ENCODE measurements at places on chromosomes 3 and 15.

- DNase-seq: peak; percentile 89
Measured at GRCh38 chr15:25790000-25790660, 73.0 kb downstream of the ATP10A start.

DNA sequence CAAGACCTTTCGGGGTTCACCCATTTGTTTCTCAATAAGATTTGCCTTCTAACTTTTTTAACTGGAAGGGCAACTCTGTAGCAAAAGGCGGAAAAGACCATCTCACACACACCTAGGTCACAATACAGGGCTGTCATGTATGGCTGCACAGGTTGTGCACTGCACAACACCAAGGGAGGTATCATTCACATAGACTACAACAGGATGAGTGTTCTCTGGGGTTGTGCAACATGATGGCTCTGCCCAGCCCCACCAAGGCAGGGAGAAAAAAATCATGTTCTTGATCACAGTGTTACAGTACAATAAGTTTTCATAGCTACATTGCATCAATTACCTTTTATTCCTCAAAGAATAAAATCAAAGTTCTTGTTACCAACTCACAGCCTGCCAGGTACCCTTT is 52.8 kb downstream of the ANXA2 start:
- DNase-seq: no peak

- peak; percentile 67 for DNase-seq
Measured at GRCh38 chr15:60362321-60363086, 35.3 kb downstream of the ANXA2 start.

GRCh38 chr3:182911782-182912111 is 68.6 kb downstream of the DCUN1D1 start:
- DNase-seq: no peak

GRCh38 chr15:58355382-58355971 is 76.3 kb upstream of the LIPC start:
- no peak for DNase-seq

DNA sequence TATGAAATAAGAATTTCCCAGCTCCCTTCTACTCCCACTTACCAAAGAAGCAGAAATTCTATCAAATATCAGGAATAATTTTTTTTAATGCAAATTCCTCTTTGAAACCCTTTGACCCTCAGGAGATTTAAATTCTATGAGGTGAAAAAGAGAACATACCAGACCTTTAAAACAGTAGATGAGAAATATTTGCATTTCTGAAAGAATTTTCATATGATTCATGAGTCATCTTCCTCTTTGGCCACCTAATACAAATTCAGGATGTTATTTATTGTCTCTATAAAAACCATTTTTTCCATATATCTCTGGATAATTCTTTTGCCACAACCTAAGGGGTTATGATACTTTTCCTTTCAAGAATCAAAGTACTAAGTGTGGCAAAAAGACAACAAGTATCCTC is 67.3 kb upstream of the ST3GAL6 start:
- no peak for DNase-seq

DNA sequence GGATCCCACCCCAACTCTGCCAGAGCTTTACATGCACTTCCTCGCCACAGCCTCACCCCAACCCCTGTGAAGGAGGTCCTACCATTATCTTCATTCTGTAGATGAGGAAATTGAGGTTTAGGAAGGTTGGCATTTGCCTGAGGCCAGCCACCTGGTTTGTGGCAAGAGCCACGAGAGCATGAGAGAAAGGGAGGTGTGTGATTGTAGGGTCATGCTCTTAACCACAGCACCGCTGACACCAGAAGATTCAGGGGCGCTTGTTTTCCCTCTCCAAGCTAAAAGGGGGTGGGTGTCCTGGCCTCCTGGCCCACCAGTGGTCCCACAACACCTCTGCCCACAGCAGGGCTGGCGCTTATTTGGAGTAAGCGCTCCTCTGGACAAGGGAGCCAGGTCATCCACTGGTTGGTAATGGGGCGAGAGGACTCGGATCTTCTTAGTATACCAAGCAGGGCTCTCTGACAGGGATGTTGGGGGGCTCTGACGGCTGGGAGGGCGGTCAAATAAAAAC is 691 bp downstream of the RHCG start:
- DNase-seq: no peak

DNA sequence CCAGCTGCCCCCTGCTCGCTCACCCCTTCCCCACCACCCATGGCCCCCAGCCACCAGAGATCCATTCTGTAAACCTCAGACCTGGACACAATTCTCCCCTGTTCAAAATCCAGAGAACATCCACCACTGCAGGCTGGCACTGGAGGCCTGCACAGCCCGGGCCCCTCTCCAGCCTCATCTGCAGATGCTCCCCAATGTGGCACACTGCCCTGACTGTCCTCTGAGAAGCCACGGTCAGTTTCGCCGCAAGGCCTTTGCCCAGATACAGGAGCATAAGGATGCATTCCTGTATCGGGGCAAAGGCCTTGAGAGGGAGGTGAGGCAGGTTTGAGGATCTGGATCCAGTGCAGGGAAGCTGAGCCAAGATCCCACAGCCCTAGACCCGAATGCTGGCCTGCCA is 175.4 kb upstream of the LINGO1 start:
- no peak for DNase-seq

DNA sequence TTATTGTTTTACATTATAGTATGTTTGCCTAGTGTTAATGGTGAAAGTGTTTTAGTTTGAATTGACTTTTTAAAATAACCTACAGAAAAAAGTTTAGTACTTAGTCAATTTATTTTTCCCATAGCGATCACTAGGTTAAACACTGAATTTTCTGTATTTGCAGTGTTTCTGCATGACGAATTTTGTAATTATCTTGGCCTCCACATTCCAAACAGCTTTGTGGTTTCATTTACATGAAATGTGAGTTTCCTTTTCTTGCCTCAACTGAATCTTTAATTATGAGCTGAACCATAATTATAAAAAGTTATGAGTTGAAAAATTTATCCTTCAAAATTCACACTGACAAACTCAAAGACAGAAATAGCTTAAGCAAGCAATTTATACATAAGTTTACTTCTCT is 235.5 kb downstream of the CTNNB1 start:
- DNase-seq: no peak

- DNase-seq: no peak
Measured at GRCh38 chr15:59550530-59550929, 61.1 kb upstream of the GCNT3 start.

- DNase-seq: no peak
Measured at GRCh38 chr15:70382009-70382749, 284.5 kb upstream of the TLE3 start.

- DNase-seq: peak; percentile 36
Measured at GRCh38 chr3:139935016-139935865, at the start of gene CLSTN2. Gene CLSTN2, plus strand, starts transcription at chr3:139935185.

DNA sequence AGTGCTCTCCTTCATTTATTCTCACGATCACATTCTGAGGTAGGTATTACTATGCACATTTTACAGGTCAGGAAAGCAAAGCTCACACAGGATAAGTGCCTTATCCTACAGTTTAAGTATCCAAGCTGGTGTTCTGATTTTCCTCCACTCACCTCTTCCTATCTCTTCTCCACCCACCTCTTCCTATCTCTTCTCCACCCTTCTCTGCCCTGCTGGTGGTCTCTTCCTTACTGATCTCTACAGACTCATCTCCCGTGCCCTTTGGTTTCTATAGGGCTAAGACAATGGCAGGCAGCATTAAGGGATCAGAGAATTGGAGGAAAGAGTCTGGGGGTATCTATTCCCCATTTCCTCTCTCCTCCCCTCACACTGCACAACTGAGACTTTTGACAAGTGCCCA is 319.1 kb downstream of the FHIT start:
- DNase-seq: no peak

DNA sequence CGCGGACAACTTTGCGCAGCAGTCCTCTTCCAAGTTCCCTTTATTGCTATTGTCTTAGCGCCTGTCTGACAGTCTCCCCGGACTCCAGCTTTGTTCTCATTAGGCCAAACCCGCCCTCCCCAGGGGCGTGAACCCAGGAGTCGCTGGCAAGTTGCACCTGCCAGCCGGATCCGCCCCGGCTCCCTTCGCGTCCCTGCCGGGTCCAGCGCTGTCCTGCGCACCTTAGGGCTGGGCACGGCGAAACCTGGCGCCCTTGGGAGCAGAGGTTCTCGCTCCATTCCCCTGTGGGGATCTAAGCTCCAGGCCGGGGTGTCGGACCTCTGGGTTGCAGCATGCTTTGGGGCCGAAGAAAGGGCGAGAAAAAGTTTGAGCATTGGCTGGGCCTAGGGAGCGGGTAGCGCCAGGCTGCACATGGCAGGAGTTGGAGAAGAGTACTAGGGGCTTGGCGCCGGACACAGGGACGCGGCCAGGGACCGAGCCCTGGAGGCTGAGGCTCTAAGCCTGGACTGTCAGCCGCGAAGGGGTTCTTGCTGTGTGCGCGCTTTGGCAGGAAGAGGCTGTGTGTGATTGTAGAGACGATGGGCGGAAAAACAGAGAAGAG is 335.1 kb upstream of the THRB start:
- no peak for DNase-seq

DNA sequence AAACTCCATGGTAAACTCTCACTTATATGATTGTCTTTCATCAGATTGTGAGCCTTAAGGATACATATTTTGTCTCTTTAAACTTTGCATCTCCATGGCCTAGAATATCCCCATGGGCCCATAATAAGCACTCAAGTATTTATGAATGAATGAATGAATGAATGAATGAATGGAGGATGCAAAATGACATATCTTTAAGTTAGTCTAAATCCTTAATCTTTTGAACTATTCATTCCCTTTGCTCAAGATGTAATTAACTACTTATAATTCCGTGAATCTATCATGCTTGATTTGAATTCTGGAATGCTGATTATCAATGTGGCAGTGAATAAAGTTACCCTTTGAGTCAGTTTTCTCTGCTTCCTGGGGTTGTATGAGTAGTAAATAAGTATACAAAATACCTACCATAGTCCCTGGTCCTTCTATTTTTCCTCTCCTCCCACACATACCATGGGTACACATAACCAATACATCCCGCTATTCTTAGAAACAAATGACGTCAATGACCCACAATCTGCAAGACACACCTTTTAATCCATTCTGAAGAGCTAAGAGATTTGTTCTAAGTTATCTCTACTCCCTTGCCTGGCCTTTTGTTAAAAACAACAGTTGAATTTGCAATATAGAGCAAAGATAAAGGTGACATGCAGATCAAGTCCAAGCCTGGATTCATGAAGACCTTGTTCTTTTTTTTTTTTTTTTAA is 94.5 kb downstream of the FBN1 start:
- no peak for DNase-seq

GRCh38 chr15:72135719-72136118 is 17.5 kb downstream of the SENP8 start:
- DNase-seq: no peak

DNA sequence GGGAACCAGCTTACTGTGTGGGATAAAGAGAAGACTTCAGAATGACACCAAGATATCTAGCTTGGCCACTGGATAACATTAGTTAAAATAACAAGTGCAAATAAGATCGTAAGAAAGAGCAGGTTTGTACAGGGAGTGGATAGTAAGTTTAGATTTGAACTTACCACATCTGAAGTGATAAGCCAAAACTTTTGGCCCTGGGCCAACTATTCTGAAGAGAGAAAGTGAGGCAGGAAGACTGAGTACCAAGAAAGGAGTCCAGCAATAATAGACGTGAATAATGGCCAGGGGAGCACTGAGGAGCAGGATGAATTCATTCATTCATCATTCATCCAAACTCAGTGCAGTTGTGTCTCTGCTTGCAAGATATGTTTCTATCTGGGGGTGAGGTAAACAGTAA is 122.9 kb downstream of the PDE8A start:
- DNase-seq: no peak

DNA sequence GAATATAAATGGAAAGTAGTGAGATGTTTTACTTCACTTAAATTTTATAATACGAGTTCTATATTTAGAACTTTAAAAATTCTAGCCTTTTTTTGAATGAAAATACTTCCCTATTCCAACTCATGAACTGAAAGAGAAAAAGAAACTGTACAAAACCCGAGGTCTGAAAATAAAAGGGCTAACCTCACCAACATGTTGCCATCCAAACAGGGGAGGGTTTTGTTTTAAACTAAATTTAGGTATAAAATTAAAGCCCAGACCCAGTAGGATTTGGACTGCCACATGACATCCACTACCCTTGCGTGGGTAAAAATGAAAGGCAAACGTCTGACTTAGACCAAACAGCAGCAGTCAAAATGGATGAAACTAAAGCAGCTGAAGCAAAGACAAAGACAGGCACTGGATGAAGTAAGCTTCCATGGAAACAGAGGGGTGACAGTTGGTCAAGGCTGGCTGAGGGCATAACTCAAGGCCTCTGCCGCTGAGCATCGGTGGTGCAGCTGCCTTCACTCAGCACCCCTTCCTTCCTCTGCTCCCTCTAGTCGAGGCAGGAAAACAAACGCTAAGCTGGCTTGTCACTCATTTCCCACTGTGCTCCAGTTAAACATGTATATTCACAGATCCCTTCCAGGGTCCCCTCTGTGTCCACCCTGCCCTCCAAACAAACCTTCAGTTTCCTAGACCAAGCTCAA is 58.1 kb downstream of the TM4SF4 start:
- DNase-seq: no peak

GRCh38 chr3:97821287-97821773 is 481 bp upstream of the CRYBG3 start:
- no peak for DNase-seq

DNA sequence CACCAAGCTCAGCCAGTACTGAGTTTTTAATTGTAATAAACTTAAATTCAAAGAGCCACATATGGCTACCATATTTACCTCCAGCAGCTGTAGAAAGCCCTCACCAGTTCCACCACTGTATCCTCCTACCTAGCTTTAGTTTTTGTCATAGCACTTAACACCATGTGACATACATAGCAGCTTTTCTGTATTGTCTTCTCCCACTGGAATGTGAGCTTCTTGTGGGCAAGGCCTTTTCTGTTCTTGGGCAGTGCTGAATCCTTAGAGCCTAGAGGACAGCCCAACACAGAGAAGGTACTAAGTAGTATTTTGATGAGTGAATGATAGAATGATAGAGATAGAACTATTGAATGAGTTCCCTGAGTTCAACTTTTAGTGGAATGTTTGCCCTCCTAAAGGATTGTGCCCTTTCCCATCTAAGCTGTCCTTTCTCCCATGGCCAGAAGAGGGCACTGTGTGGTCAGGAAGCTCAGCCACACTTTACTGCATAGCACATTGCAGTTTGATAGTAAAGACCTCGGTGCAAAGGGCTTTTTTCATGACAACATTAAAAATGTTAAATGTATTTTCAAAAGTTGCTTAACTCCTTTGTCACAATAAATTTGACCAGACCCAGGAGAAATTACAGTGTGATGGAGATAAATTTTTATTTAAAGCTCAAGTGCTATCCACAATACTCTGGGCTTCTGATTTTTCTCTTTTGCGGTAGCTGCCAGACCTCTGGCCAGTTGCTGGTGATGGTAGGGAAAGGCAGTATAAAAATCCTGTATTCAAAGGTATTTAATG is 115.8 kb downstream of the GHSR start:
- peak; percentile 84 for DNase-seq

- peak; percentile 53 for DNase-seq
Measured at GRCh38 chr3:54900838-54901591, 26.8 kb downstream of the LRTM1 start.

DNA sequence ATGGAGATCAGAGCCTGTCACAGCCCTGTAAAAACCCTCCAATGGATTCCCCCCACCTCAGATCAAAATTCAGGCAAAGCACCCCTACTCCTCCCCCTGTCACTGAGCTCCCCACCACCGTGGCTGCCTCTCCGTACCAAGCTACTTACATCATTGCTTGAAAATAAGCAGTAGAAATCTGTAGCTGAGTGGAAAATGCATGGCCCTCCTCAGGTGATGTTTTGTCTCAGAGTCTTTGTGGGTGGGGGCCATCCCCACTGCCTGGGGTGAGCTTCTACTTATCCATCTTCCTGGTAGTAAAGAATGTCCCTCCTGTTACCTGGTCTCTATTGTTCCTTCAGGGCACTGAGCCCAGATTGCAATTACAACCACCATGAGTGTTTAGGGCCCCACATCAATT is 34.5 kb downstream of the SLCO2A1 start:
- DNase-seq: no peak

- no peak for DNase-seq
Measured at GRCh38 chr3:195849322-195850074, 37.8 kb upstream of the MUC4 start.

Measured in muscle of back (tissue), 13 donors.